ENCODE measurements at places on chromosomes 12 and 14.

- DNase-seq: no peak
Observed at GRCh38 chr12:40946612-40947194, 241.4 kb upstream of the PDZRN4 start.

DNA sequence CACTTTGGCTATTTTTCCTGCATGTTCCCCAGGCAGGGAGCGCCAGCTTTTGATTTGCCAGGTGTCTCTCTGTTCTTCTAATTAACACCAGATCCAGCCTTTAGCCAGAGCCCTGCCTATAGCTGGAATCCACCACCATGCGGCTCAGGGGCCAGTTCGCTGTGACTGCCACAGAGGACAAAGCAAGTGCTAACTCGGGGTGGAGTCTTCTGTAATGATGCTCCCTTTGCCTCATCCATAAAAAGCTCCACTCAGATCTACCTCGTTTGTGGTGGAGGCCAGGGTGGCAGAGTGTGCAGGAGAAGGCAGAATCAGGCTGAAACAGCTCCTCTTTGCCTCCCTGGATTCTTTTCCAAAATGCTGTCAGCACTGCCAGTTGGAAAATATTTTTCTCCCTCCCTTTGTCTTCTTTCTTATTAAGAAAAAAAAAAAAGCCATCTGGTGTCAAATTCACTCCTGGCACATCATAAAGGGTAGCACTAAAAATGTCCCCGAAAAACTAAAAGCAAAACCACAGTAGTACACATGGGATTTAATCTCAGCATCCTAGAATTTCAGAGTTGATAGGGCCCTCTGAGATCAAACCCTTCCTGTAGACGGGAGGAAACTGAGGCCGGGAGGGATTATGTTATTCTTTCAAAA is 18.0 kb upstream of the CTDSP2 start:
- DNase-seq: no peak

GRCh38 chr12:12010277-12011039 is 60.3 kb upstream of the BCL2L14 start:
- DNase-seq: peak; percentile 43

GRCh38 chr14:100468557-100468956 is 118.7 kb downstream of the BEGAIN start:
- no peak for DNase-seq

DNA sequence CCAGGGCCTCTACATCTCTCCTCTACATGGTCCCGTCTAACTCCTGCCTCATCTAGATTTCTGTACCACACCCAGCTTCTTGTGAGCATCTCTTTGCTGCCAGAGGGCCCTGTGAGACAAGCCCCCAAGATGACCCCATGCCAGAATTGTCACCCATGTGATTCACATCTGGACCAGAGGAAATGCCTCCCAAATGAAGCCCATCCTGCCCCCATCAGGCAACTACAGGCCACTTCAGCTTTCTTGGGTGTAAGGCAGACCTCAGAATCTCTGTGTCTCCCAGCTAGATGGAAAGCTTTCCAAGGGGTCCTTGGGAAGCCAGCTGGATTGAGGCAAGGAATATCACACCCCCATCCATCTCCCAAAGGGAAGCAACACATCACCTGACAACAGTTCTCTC is 9.3 kb upstream of the OAS3 start:
- no peak for DNase-seq

DNA sequence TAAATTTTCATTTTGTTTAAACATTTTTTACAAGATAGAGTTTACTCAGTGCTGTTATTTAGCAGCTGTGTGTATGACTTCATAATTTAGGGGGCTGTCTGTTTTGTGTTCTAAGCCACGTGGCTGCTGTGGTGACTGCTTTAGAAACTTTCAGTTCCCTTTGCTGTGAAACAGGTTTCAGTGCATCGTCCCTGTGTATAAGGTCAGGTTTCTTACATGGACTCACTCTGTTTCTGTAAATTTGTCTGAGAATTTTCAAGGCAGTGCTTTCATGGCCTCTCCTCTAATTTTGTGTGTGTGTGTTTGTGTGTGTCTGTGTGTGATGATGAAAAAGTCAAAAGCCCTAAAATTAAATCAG is 32.4 kb downstream of the BICD1 start:
- no peak for DNase-seq

- DNase-seq: no peak
Observed at GRCh38 chr12:83082690-83083276, 396.1 kb downstream of the TMTC2 start.

GRCh38 chr12:92952394-92952793 is 23.3 kb upstream of the EEA1 start:
- no peak for DNase-seq

DNA sequence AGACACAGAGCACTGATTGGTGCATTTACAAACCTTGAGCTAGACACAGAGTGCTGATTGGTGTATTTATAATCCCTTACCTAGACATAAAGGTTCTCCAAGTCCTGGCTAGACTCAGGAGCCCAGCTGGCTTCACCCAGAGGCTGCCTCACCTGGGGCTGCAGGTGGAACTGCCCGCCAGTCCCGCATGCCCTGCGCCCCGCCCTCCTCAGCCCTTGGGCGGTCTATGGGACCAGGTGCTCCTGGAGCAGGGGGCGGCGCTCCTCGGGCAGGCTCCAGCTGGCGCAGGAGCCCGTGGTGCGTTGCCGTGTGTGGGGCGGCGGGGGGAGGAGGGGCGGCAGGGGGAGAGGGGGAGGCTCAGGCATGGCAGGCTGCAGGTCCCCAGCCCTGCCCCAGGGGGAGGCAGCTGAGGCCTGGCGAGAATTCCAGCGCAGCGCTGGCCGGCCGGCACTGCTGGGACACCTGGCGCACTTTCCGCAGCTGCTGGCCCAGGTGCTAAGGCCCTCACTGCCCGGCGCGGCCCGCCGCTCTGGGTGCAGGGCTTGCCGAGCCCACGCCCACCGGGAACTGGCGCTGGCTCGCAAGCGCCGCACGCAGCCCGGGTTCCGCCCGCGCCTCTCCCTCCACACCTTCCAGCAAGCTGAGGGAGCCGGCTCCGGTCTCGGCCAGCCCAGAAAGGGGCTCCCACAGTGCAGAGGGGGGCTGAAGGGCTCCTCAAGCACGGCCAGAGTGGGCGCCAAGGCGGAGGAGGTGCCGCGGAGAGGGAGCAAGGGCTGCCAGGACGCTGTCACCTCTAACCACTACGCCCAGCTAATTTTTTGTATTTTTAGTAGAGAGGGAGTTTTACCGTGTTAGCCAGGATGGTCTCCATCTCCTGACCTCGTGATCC is 3.1 kb upstream of the SLCO1B3 start:
- DNase-seq: no peak

GRCh38 chr12:139585-139984 is 73.0 kb downstream of the IQSEC3 start:
- DNase-seq: no peak

DNA sequence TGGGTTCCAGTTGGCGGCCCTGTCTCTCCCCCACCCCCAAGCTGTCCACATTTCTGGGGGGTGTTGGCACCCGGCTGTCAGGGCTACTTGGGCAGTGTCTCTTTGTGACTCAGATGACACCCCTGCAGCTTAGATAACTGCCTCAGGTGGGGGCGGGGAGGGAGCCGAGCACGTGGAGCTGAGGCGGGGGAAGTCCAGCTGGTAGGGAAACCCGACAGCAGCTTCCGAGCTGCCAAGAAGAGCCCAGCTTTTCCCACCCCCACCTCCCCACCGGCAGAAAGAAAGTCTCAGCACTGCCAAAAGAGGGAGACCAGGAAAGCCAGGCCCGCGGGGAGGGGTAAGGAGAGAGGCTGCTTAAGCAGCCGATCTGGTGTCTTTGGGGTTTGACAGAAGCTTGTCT is 1.4 kb downstream of the LRTM2 start:
- DNase-seq: no peak

DNA sequence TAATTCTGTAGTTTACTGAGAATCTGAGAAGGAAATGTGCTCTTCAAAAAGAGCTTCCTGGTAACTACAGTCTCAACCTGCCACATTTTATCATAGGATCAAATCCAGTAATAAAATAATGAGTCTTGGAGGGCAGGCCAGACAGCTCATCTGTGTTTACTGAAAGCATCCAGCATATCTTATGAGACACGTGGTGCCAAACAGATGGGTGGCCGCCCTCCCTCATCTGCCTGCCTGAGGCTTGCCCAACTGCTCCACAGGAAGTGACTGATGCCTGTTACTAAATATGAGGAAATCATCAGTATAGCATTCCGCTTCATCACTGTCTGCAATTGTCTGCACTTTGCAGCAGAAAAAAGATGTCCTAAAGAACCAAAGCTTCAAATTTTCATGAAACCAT is 13.5 kb downstream of the DHRS7 start:
- DNase-seq: peak; percentile 43

DNA sequence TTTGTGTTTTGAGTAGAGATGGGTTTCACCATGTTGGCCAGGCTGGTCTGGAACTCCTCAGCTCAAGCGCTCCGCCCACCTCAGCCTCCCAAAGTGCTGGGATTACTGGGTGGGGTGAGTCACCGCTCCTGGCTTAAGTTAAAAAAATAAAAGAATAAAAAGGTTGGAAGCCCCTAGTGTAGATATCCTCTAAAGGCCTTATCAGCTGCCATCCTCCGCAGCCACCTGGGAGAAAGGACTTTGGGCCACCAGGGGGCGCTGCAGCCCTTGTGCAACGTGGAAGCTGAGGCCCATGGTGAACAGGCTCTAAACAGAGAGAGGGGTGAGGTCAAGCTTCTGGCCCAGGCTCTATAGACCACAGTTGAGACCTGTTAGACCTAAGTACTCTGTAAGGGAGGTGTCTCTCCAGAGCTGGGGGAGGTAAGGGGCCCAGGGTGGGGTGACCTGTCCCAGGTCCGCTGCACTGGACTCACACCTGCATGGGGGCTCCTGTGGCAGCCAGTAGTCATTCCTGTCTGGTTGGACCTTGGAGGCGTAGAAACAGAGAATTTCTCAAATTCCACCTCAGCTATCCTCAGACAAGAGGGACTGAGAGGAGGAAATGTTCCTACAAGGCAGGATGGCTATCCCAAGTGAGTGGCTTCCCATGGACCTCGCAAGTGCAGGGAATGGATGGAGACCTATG is 14.0 kb upstream of the RACGAP1 start:
- peak; percentile 39 for DNase-seq

DNA sequence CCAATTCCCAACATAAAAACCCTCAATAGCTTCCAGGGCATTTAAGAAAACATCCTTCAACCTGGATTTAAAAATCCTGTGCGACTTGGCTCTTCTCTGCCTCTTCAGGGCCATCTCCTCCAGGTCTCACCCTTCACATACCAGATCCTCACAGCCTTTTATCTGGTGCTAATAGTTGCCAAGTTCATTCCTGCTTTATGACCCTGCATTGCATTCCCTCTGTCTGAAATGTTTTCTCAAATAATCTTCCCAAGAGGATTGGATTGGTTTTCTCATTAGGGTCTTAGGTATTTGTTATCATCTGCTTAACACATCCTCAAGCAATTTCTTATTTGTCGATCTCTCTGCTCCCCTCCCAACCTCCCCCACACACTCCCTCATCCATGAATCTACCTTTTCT is 832.0 kb downstream of the GALC start:
- DNase-seq: no peak

GRCh38 chr12:53951577-53952334 is 2.9 kb upstream of the HOXC12 start:
- DNase-seq: no peak

DNA sequence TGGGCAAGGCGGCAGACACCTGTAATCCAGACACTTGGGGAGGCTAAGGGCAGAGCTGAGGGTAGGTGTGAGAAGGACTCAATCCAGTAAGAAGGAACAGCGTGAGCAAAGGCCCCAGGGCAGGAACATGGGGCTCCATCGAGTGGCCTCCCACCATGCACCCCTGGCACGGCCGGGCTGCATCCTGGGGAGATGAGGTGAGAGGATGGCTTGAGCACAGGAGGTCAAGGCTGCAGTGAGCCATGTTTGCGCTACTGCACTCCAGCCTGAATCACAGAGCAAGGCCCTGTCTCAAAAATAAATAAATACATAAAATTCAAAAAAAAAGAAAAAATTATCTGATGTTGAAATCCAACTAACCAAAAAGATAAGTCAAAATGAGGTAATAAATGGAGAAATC is 58.5 kb downstream of the ARL6IP4 start:
- no peak for DNase-seq

GRCh38 chr14:73452341-73453186 is 5.8 kb downstream of the NUMB start:
- no peak for DNase-seq

GRCh38 chr12:4645023-4645422 is 3.8 kb downstream of the AKAP3 start:
- DNase-seq: no peak

DNA sequence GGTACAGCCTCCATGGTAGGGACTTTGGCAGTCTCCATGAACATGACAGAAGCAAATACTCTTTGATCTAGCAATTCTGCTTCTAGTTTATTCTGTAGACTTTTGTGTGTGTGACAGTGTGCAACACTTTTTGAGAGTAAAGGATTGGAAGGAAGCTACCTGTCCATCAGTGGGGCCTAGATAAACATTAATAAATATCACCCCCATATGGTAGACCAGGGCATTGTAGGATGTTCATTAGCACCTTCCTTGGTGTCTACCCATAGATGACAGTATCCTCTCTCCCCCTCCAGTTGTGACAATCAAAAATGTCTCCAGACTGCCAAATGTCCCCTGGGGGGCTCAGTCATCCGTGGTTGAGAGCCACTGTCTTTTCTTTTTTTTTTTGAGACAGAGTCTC is 10.8 kb downstream of the SNRNP35 start:
- no peak for DNase-seq

DNA sequence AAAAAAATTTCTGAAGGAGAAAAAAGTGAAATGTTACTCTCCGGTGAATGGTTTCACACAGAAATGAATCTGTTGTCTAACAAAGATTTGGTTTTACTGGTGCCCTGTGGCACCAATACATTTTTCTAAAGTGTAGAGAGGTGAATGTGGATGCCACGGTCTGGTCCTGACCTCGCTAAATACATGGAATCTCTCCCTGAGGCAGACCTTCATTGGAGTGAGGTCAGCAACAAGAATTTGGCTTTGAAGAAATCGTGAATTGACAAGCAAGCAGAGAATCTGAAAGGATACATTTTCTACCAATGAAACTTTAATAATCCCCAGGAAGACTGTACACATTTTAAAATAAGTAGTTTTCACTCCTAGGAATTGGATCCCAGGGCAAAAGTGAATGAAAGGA is 81.2 kb upstream of the OTOGL start:
- no peak for DNase-seq

DNA sequence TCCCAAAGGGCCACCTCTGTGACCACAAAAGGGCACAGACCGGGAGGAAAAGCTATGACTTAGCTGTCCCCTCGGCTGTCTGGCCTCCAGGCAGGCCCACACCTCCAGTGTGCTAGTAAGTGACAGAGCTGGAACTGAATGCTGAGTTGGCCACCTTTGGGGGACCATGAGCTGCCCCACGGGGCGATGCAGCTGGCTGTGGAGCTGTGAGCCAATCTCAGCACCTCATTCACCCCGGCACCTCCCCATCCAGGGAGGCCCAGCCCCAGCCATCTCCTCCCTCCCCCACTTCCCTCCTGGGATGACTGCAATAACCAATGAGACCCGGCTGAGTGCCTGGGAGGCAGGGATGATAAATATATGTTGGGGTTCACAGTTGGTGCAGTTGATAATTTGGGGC is 12.2 kb upstream of the TESC start:
- DNase-seq: no peak

- no peak for DNase-seq
Observed at GRCh38 chr12:46938071-46938678, 112.4 kb upstream of the SLC38A4 start.
